ENCODE measurements at places on chromosomes 3 and 15.

- DNase-seq = no peak
Measured at GRCh38 chr3:72313308-72313707, 528.4 kb upstream of the PROK2 start.

- no peak for DNase-seq
Measured at GRCh38 chr3:150210461-150211110, 197.5 kb upstream of the TSC22D2 start.

DNA sequence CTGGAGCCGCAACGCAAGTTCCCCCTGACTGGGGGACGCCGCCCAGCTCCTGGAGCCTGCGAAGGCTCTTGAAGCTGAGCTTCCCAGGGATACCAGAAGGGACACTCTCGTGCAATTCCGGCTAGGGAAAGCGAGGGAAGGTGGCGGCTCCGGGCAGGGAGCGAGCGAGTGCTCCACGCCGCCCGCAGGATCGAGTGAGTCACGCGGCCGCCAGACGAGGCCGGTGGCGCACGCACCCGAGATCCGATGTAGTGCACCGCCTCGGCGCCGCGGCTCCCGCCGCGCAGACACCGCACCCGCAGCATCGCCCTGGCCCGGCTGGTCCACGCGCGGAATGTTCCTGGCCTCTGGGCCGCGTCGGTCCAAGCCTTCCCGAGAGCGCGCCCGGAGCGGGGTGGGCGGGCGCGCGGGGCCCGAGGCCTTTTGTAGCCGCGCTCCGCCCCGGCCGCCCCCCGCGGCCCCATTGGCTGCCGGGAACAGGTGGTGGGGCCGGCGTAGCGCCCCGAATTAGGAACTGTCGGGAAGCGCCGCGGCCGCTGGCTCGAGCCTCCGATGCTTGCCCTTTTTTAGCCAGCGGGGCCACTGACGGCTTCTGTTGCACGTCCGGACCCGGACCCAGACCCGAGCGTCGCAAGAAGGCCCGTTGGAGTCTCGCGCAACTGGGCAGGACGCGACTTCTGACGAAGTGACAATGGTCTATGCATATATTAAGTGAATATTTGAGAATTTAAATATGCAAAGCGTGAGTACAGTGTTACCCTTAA, at the start of gene GATM:
Gene GATM (minus strand): TSS at position 396 of the 764 bp plus-strand sequence. CDS start 91 bp downstream, at position 305.
- no peak for DNase-seq

DNA sequence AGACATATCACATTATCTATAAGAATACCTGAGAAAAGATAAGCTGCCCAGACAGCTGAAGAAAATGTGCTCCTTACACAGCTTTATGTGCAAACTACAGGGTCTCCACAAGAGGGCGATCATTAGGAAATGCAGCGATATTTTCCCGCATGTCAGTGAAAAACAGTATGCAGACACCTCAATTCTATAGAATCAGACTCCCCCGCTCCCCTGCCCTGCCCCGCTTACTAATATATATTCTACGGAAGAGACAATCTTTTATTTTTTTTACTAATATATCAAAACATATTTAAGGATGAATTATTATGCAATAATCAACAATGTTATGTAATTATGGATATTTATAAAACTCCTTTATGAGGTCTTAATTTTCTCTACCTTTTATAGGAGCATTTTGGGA, 681.3 kb downstream of the ROBO1 start:
- no peak for DNase-seq

DNA sequence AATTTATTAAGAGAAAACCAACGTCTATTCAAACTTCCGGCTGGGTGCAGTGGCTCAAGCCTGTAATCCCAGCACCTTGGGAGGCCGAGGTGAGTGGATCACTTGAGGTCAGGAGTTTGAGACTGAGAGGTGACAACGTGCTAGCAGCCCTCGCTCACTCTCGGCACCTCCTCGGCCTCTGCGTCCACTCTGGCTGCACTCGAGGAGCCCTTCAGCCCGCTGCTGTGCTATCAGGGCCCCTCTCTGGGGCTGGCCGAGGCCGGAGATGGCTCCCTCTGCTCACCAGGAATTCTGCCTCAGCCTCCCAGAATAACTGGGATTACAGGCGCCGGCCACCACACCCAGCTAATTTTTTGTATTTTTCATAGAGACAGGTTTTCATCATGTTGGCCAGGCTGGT, 58.7 kb downstream of the USF3 start:
- DNase-seq = no peak

- no peak for DNase-seq
Measured at GRCh38 chr3:152193673-152194267, 75.0 kb upstream of the MBNL1 start.

GRCh38 chr3:140076552-140076951, 141.6 kb downstream of the CLSTN2 start:
- no peak for DNase-seq

- DNase-seq = no peak
Measured at GRCh38 chr3:158961911-158962310, 160.1 kb downstream of the MFSD1 start.

DNA sequence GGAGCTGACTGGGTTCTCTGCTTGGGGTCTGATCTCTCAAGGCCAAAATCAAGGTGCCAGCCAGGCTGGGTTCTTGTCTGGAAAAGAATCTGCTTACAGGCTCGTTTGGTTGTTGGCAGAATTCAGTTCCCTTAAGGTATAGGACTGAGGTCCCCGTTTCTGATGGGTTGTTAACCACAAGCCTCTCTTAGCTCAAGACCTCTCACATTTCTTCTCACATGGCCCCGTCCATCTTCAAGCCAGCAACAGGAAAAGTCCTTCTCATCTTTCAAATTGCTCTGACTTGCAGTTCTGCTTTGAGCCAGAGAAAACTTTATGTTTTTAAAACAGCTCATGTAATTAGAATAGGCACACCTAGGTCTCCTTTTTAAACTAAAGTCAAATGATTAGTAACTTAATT, 20.4 kb downstream of the UACA start:
- no peak for DNase-seq

DNA sequence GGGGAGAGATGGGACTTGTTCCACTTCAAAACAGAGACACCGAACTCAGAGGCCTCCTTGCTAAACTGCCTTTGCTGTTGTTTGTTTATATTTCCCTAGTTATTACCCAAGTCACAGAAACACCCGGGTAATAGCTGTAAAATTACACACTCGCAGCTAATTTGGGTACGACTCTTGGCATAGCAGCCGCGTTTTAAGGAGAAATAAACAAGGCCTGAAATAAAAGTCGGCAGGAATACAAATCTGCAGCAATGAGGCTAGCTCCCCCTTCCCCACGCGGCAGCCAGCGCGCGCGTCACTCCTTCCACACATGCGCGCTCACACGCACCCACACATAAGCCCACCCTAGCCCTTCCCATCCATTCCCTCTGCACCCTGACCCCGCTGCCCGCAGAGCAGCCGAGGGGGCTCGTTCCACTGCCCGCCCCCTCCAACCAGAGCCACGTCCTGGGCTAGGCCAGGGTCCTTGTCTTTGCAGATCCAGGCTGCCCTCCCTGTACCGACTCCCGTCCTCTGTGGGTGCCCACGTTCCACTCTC, 67.3 kb downstream of the LINGO1 start:
- DNase-seq = no peak

GRCh38 chr15:58331913-58332675, 99.7 kb upstream of the LIPC start:
- DNase-seq = peak; percentile 39

- DNase-seq = no peak
Measured at GRCh38 chr3:78894787-78895186, 873.0 kb downstream of the ROBO1 start.

GRCh38 chr3:31294430-31295149, 238.1 kb upstream of the STT3B start:
- DNase-seq = no peak

All from activated T-helper 1 cell treated with anti-CD3 and anti-CD28 coated beads, Interleukin-2, amount 50 U/mL, for 16 hours (primary cell).